ENCODE measurements at places on chromosomes 16 and 17.

DNA sequence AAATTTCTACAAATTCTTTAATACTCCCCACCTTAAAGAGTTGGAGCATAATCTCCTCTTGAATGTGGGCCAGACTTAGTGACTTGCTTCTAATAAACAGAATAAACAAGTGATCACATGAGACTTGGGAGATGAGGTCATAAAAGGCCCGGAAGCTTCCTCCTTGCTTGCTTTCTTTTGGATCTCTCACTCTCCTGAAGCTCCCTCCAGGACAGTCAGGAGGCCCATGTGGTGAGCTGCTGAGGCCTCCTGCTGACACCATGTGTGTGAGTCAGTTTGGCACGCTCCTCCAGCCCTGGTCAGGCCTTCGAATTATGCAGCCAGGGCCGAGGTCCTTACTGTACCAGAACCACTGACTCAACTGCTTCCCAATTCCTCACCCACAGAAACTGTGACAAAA lies 53.2 kb downstream of the NDEL1 start:
- no peak for DNase-seq

- no peak for DNase-seq
Measured at GRCh38 chr17:78789149-78789662, 7.1 kb upstream of the CYTH1 start.

- DNase-seq = no peak
Measured at GRCh38 chr16:52366983-52367382, 180.0 kb downstream of the TOX3 start.

DNA sequence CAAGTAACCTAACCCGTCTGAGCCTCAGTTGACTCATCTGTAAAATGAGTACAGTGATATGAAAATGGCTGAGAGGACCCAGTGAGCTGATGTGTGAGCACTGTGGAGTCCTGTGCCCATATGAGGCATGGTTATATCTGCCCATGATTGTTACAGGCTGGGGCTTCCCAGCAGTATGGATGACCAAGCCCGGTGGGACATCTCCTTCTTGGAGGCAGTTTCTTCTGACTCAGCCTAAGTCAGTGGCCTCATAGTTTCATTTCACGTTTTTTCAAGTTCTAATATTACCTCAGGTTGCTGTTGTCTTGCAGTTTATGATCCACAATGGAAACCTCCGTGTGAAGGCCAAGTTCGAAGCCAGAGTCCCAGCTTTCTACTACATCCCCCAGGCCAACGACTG lies 4.8 kb downstream of the ADAP2 start:
- DNase-seq = no peak

- DNase-seq = no peak
Measured at GRCh38 chr16:67803894-67804293, 2.5 kb downstream of the RANBP10 start.

- no peak for DNase-seq
Measured at GRCh38 chr17:14833201-14833785, 431.8 kb downstream of the PMP22 start.

GRCh38 chr17:66667491-66668030 lies 167.4 kb upstream of the CACNG5 start:
- DNase-seq = no peak

GRCh38 chr16:3698941-3699340 lies 18.4 kb downstream of the TRAP1 start:
- DNase-seq = no peak

GRCh38 chr16:48279199-48279598 lies 31.9 kb upstream of the ABCC11 start:
- no peak for DNase-seq

DNA sequence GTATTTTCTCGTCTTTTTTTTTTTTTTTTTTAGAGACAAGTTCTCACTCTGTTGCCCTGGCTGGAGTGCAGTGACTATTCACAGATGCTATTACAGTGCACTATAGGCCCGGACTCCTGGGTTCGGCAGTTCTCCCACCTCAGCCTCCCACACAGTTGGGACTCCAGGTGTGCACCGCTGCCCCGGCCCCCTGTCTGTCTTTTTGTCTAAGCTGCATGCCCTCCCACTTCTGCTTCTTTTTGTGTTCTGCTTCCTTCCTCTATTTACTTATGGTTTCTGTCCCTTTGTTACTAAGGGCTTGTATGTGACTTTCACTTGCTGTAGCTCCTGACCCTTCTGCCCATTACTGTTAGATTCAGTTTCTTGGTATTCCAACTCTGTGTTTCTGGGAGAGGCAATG lies 20.5 kb downstream of the SLC7A6 start:
- no peak for DNase-seq

DNA sequence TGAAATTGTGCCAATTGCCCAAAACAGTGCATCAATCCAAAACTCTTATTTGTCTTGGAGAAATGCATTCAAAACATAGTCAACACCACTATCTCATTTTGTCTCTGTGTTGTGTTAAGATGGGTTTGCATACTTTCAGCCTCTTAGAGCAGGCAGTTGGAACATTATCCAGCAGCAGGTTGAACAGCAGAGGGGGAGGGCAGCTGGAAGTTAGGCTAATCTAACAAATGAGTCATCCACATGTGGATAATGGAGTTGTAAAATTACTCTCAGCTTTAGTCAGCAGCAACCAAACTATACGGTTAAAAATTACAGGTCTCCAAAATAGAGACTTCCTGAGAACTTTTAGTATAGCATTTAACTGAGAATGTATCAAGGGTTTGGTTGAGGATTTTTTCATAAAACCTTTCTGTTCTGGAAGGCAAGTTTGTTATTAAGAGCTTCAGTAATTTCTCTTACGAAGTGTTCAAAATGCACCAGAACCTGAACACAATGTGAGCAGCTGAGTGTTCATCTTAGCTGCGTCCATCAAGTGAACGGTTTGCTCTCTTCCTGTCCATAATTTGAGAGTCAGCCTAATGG lies 46.3 kb downstream of the PRKCA start:
- peak; percentile 37 for DNase-seq

GRCh38 chr17:80859002-80859941 lies 132.4 kb upstream of the CHMP6 start:
- DNase-seq = no peak

GRCh38 chr17:46020023-46020761 lies 21.1 kb downstream of the STH start:
- no peak for DNase-seq

GRCh38 chr16:89354325-89354724 lies 136.0 kb downstream of the ANKRD11 start:
- no peak for DNase-seq

- DNase-seq = no peak
Measured at GRCh38 chr16:86616906-86617305, 38.6 kb downstream of the FOXL1 start.

DNA sequence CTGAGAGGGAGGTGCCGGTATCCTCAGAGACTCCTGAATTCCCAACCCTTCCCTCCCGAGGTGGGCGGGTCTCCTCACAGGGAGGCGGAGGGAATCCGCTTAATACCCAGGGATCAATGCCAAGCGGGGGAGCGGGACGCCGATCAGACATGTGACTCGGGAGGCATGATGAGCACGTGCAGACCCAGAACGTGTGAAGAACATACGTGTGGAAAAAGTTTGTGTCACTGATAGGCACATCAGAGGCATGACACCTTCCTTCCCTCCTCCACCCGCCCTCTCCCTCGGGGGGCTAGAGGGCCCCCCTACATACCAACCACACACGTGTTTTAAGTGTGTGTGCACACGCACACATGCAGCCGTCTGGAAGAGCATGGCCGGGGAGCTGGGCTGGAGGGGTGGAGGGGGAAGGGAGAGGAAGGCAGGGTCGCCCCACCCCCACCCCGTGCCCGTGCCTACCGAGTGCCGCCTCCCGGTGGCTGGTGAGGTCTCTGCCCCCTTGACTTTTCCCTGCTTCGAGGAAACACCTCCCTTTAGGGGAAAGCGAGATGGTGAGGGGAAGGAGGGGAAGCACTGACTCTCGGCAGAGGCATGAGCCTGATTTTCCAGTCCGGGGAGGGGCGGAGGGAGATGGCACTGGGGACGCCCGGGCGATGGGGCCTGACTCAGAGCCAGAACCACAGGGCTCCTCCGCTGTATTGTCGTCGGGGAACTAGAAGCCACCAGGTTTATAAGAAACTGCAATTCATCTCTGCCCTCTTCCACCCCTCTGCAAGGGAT lies 12.1 kb upstream of the TBX21 start:
- DNase-seq = no peak

- no peak for DNase-seq
Measured at GRCh38 chr17:78058001-78058400, 70.6 kb downstream of the TMC6 start.

- no peak for DNase-seq
Measured at GRCh38 chr16:9957002-9957401, 225.2 kb downstream of the GRIN2A start.

- DNase-seq = no peak
Measured at GRCh38 chr17:80860101-80860671, 131.5 kb upstream of the CHMP6 start.

DNA sequence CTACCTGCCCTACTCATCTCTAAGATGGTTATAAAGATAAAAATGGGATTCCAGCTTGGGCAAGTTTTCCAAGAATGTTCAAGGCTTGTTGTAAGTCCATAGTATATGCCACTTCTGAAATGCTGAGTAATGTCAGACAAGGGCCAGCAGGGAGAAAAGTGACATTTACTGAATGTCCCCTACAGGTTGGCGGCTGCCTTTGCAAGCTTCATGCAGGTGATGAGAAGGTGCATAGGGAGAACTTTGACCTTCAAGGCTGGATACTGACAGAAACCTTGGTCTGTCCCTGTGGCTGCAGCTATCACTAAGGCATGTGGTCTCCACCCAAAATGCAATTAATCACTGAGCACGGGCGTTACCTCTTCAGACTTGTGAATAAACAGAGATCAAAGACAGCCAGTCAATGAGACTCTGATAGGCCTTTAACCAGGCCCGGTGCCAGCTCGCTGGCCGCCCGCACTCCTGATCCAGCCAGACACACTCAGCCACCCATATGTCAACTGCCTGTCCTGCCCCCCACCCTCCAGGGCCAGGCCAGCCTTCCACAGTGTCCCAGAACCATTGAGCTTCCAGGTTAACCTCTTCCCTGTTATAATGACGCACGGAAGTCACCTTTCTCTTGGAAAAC lies 26.8 kb upstream of the AXIN2 start:
- DNase-seq = no peak

DNA sequence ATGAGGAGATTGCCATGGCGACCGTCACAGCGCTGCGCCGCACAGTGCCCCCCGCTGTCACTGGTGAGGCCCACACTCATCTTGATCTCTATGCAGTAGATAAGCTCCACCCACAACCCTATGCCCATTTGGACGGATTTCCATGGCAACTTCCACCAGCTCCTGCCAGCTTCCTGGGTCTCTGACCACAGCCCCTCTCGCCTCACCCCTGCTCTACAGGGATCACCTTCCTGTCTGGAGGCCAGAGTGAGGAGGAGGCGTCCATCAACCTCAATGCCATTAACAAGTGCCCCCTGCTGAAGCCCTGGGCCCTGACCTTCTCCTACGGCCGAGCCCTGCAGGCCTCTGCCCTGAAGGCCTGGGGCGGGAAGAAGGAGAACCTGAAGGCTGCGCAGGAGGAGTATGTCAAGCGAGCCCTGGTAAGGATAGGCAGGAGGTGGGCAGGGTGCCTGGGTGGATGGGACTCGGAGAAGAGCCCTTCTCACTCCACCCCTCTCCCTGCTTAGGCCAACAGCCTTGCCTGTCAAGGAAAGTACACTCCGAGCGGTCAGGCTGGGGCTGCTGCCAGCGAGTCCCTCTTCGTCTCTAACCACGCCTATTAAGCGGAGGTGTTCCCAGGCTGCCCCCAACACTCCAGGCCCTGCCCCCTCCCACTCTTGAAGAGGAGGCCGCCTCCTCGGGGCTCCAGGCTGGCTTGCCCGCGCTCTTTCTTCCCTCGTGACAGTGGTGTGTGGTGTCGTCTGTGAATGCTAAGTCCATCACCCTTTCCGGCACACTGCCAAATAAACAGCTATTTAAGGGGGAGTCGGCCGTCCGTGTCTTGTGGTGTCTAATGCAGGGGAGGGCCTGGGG lies 4.3 kb downstream of the ALDOA start:
- DNase-seq = no peak

DNA sequence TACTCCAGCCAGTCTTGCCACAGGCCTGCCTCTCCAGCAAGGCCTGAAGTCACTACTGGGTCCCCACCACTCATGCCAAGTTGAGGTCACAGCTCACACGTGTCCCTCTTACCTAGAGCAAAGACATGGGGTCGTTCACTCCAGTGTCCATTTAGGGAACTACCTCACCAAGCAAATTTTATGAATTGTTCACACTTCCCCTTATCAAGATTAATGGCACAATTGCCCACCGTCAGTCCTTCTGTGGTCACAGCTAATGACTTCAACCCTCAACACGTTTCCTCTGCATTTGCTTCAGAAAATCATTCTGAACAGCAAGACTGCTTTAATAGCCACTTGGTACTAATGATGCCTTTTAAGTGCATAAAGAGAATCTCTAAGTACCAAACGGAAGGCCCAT lies 14.6 kb downstream of the IRX6 start:
- DNase-seq = no peak

GRCh38 chr17:40101367-40102210 lies 1.2 kb upstream of the NR1D1 start:
- DNase-seq = no peak

DNA sequence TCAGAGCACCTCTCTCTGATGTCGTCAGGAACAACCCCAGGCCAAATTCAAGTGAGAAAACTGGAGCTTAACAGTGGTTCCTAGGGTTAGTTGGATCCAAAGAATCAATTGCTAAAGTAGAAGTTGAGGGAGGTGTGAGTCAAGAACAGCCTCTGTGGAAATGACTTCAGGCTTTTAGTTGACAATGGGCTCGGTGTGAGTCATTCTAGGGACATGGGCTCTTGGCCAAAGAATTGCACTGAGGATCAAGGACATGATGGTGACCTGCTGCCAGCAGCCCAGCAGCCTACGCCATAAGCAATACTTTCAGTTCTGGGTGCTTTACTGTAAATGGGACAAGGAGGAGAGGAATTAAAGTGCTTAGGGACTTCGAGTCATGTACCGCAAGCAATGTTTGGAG lies 32.1 kb upstream of the SMURF2 start:
- DNase-seq = no peak

DNA sequence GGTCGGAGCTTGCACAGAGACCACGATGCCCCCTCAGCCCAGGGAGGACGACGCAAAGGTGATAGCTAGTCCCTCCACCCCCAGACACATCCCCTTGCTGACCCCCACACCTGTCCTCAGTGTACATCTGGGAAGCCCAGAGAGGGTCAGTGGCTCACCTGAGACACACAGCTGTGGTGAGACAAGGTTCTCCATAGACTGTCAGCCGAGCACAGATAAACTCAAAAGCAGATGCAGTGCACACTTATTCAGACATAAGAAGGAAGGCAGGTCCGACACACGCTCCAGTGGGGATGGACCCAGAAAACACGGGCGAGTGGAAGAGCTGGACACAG lies 19.6 kb downstream of the CBFA2T3 start:
- DNase-seq = no peak

GRCh38 chr16:79100447-79100846 lies 500.1 kb downstream of the MAF start:
- DNase-seq = no peak

GRCh38 chr16:495127-495748 lies 32.3 kb upstream of the CAPN15 start:
- no peak for DNase-seq

GRCh38 chr16:1167276-1168107 lies 14.6 kb downstream of the CACNA1H start:
- peak; percentile 68 for DNase-seq

GRCh38 chr17:75825149-75825552 lies 19.1 kb downstream of the UNC13D start:
- no peak for DNase-seq

All from NCI-H2107 (cell line).